ENCODE measurements at places on chromosomes 12 and 14.
A peak's percentile ranks its signal among the peaks of the same experiment; 100 is the strongest.

DNA sequence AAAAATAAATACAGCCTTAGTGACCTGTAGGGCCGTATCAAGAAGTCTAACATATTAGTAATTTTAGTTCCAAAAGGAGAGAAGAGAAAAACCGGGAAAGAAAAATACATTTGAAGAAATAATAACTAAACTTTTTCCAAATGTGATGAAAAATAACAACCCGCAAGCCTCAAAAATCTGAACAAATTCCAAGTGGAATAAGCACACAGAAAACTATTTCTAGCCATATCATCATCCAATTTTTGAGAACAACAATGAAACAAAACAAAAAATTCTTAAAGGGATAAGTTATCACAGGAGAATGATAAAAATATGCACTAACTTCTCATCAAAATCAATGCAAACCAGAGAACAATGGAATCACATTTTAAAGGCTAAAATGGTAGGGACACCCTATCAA is 198.1 kb upstream of the PLXNC1 start:
- no peak for DNase-seq

DNA sequence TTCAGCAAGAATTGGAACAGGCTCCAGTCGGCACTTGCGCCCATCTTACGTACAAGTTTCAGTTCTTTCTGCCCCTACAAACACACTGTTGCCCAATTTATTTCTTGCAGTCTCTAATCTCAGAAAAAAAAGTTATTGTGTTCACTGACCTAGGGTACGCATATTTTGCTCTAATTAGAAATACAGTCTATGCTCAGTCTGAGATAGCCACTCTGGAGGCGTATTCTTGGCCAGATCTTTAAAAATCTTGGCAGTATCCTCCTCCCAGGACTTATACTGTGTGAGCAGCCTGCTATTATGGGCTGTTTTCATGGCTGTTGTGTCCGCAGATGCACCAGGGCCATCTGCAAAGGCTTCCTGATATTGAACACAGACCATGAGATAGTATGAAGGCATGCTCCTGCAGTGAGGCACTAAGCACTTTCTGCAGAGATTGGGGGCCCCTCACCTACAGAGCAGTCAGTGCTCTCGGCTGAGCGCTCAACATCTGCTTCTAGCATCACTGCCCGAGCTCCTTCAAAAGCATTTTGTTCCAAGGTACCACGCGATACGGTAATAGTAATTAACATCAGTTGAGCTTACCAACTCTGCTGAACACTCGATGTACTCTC is 57.9 kb downstream of the PPM1H start:
- no peak for DNase-seq

DNA sequence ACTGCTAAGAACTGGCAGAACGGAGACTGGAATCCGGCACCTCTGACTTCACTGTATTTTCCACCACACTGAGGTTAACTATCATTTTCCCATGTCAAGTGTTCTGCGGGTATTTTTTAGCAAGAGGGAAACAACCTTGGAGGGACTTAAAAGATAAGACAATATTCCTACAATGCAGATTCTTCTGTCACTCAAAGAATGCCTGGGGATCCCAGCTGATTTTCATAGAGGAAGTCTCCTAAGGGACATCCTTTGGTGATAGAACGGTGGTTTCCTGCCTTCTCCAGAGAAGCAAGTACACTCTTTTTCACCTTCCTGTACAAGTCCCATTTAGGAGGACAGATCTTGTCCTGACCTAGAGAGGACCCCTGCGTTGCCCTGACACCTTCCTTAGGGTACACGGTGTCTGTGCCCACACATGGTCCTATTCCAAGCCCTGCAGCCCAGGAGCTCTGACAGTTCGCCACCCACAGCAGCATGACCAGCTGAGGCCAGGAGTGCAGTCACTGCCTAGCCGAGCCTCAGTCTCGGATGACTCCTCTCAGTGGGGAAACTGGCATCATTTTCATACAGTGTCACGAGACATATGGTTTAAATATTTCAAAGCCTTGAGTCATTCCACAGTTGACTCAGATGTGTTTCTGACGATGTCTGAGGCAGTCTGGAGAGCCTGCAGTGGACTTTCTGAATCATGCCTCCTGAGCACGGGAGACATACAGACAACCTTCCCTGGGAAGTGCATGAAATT is 181.3 kb upstream of the FKBP4 start:
- DNase-seq: no peak

- no peak for DNase-seq
These were observed 6.6 kb upstream of the ACADS start for GRCh38 chr12:120719072-120719471.

DNA sequence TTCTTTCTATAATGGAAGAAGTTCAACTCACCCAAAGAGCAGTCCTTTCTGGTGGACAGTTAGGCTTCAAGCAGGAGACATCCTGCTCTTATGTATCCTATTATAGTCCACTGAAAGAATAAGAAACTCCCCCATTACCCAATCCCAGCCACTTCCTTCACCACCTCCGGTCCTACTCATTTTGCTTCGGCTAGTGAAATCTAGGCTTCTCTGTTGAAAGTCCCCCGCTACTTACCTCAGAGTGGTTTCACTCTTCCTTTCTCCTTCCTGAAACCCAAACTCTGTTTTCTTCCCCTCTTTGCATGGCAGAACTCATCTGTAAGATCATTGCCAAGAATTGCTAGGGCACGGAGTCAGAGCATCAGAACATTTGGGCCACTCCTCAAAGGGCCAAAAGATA is at the start of gene GPR84:
Gene GPR84 (minus strand): TSS at position 74 of the 400 bp plus-strand sequence. CDS start 635 bp downstream, outside the sequence.
- peak; percentile 29 for DNase-seq

DNA sequence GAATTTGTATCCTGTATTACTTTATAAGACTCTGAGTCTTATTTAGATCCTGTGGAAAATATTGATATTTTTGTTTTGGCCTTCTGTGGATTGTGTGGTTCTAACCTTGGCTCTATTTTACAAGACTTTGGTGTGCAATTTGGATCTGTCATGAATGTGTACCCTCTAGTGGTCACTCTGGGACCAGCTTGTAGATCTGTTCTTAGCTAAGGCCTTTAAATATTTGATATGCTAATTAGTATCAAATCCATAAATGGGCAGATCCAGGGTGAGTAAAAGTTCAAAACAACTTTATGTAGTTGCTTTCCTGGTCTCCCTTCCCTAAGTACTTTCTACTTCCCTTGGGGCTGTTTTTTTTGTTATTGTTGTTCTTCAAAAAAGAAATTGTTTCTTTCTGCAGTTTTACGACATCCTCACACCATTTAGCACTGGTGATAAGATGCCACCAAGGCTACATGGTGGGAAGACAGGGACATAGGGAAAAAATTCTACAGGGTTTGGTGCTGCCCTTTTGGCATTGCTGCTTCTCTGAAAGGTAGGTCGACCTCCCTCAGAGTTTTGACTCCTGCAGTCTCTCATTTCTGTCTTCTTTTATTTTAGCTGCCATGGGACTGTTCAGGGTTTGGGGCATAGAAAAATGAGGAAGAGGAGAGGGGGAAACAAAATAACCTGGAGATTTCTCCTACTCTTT is 238.5 kb downstream of the GPHN start:
- no peak for DNase-seq

GRCh38 chr14:51185180-51185579 is 54.9 kb upstream of the TMX1 start:
- no peak for DNase-seq

- no peak for DNase-seq
These were observed 44.6 kb downstream of the CEP83 start for GRCh38 chr12:94415066-94415465.

DNA sequence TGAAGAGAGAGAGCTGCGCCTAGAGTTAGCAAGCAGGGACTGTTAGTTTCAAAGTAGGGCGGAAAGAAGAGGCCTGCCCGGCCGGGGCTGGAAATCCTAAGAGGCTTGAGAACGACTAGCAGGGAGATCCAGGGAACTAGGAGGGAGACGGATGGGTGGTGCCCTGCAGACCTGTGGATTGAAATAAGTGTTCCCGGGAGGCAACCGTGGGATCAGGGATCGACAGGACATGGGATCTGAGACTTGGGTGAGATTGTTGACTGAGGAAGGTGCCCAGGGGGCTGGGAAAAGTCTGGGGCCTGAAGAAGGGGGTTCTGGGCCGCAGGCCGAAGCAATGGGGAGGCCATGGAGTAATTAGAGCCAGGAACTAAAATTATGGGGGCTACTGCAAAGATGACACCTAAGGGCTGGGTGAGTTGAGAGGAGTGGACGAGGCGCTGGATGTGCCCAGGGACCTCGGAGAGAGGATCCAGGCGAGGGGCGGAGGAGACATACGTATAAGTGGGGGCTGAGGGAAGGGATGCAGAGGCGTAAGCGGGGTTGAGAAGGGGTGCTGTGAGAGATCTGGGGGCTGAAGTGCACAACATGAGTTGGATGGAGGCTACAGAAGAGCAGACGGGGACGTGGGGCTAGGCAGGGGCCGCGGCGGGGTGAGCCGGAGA is 635 bp downstream of the LTA4H start:
- no peak for DNase-seq

GRCh38 chr12:26666286-26666685 is 166.7 kb downstream of the ITPR2 start:
- no peak for DNase-seq

DNA sequence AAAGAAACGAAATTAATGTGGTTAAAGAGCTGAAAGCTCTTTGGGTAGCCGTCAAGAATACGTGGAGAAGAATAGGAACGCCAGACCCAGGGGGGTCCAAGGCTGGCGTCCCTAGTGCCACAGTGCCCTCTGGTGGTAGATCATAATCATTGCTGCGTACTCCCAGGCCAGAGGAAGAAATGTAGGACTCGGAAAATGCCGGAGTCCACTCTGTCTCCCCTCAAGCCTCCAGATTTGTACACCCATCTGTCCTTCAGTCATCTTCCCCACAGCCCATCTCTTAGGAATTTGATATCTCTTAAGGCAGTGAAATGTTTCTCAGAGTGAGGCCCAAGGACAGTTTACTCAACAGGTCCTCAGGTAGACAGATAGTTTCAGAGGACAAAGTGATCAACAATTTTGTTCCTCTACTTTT is 25.4 kb upstream of the PLEKHG6 start:
- peak; percentile 57 for DNase-seq

DNA sequence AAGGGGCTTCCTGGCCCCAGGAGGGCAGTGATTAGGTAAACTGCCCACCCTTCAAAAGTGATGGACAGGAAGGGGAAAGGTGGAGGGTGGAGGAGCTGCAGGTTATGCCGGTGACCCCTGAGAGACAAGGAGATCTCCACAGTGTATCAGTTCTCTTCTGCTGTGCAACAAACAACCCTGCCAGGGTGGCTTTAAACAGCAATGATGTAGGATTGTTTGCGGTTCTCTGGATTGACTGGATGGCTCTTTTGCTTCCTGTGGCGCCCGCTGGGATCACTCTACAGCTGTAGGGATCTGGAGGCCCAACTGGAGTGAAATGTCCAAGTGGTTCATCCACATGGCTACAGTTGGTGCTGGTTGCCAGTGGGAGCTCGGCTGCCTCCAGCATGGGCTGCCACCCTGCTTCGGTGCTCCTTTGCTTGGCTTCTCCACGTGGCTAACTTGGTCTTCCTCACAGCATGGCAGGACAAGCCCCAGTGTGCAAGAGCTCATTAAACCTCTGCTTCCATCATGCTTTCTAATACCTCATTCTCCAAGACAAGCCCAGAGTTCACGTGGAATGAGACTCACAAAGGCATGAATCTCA is 8.6 kb upstream of the ANKRD9 start:
- no peak for DNase-seq

DNA sequence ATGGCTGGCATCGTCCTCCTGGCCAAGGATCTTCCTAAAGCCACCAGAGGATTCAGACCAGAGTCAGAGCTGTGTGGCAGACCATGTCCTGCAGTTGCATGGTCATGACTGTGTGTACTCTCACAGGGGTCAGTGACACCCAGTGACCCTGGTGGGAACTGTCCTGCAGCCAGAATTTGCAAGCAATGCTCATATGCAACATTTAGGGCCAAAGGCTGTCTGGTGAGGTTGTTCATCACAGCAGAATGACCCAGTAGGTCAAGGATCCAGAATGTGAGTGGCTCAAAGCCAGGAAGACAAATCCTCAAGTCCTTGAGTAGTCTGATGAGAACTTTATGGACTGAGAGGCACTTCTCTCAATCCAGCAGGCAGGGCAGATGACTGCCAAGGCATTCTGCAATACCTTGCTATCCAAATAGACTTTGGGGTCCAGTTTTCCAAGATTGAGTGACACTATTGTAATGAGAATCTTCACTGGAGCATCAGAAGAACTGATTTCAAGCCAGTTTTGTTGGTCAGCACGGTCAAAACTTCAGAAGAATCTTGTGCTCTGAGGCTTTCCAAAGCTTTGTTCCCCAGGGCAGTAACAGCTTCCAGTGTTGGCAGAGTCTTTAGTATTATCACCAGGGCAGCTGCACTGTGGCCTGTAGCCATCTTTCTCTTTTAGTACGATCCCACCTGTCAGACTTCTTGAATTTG is 122.0 kb downstream of the PTCSC3 start:
- no peak for DNase-seq

DNA sequence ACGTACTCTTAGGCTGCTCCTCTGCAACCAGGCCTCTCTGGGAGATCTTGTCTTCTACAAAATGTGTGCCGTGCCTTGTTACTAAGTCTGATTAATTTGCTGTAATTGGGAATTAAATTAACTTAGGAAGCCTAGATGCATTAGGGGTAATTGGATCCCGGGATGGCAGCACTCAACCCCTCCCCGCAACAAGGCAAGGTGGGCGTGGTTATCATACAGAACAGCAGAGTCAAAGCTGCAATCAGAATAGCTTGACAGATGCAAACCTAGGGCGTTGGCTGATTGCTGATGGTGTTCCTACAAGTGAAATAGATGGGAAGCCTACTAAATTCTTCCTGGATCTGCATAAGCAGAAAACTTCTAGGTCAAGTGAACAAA is 34.5 kb upstream of the NFYB start:
- no peak for DNase-seq

DNA sequence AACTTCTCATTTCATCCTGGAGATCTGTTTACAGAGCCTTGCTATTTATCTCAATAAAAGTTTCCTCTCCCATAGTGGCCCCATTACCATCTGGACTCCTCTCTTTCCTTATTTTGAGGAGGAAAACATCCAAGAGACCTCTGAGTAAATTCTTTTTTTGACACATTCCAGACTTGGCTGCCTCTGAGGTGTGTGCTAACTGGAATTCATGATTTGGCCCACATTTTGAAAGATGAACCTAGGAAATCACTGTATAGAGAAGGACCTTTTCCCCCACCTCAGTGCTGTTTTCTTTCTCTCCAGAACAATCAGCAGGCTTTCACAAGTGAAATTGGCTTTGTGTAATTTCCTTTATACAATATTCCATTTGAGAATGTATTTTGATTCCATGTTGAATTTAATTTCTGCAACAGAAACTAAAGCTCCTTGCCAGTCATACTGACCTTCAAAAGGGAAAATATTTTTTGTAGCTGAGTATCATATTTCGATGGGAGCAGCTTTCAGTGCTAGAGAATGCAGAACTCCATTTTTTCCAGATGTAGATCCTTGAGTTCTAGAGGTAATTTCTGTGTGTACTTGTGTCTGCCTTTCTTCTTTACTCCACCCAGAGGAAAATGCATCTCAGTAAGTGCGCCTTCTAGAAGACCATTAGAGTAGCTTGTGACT is 244.9 kb upstream of the RGS6 start:
- no peak for DNase-seq

DNA sequence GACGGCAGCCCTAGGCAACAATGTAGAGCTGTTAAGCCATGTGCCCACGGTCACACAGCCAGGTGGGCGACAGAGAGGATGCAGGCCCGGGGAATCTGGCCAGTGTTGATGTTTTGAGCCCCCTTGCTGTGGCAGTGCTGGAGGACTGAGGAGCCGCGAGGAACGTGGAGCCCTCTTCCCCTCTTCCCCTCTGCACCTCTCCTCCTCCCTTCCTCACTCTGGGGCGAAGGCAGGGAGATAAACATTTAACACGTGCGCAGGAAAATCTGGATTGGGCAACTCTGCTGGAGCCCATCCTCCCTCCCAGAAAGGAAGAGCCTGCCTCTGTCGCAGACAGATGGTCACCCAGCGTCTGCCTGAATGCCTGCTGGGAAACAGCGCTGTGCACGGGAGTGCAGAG is 376.8 kb downstream of the FUT8 start:
- DNase-seq: no peak

Data from CD4-positive, alpha-beta T cell treated with Interleukin-6 at 100 ng/mL for 8 hours (primary cell).